Right lobe of liver (tissue), 6 donors: ENCODE measurements at places on chromosomes 3 and 15. TPM values are rescaled to one million over a fixed set of nuclear protein-coding genes. Genes with fewer than 3 reads are reported as not detected.

ASB14 gene
- total RNA-seq, result not detected

GRCh38 chr3:141400073-141400971 lies 32.0 kb downstream of the ZBTB38 start:
- H3K27me3 ChIP-seq, result no peaks in the 10 kb centered on the region
- H3K4me3 ChIP-seq, result no peak overlapping the region
- DNase-seq, result no peak
- H3K36me3 ChIP-seq, result peaks cover 4% of the 10 kb centered on the region
- no peaks in the 10 kb centered on the region for H3K4me1 ChIP-seq

GRCh38 chr15:53758412-53758811 lies 1.1 kb downstream of the WDR72 start:
- H3K36me3 ChIP-seq, result no peaks in the 10 kb centered on the region
- DNase-seq, result no peak
- H3K27ac ChIP-seq, result no peak overlapping the region
- no peaks in the 10 kb centered on the region for H3K27me3 ChIP-seq
- H3K4me3 ChIP-seq, result no peak overlapping the region
- no peaks in the 10 kb centered on the region for H3K4me1 ChIP-seq

MST1R gene
- 1.9 TPM for total RNA-seq

MTMR10 gene
- 18.4 TPM for total RNA-seq

GRCh38 chr3:110093411-110093810 lies 756.1 kb upstream of the DPPA4 start:
- H3K27me3 ChIP-seq, result no peaks in the 10 kb centered on the region
- no peaks in the 10 kb centered on the region for H3K4me1 ChIP-seq
- no peak overlapping the region for H3K27ac ChIP-seq
- no peak for DNase-seq
- H3K36me3 ChIP-seq, result no peaks in the 10 kb centered on the region
- H3K4me3 ChIP-seq, result no peak overlapping the region
